ENCODE measurements at places on chromosomes 4 and X.

GRCh38 chr4:164529058-164529457, 224.9 kb upstream of the SMIM31 start:
- no peak for DNase-seq

DNA sequence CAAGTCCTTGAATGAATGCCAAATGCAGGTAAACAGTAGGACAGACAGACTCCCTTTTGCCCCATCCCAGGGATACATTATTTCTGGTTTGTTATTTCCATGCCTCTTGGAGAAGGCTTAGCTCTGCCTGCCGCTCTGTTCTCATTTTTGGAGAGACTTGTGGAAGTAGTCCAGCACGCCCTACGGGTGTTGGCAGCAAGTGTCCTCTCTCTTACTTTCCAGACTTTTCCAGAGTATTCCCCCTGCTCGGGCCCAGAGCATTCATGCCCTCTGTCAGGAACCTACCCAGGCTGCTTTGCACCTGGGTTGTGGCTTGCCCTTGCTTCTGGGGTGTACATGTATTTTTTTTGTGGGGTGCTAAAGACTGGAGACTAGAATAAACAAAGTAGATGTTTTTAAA, 15.3 kb downstream of the SLC34A2 start:
- DNase-seq = no peak

GRCh38 chr4:135777361-135777760, 1575.8 kb upstream of the PABPC4L start:
- DNase-seq = no peak

DNA sequence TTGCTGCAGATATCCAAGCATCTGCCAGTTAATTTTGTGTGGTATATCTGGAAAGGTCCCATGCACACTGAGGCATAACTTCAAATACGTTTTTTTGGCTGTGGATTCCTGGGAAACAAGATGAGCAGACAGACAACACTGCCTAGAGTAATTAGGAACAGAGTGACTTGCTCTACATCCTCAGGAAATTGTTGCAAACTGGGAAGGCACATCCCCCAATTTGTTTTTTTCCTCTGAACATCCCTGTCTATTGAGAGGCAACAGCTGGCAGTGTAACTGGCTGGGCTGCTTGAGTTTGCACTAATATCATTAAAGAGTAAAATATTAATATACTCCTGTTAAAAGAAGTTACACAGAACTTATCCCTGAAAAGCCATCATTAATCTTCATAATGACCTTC, 207.7 kb upstream of the SLIT2 start:
- no peak for DNase-seq

GRCh38 chr4:22661443-22661842, 31.3 kb upstream of the GBA3 start:
- no peak for DNase-seq

DNA sequence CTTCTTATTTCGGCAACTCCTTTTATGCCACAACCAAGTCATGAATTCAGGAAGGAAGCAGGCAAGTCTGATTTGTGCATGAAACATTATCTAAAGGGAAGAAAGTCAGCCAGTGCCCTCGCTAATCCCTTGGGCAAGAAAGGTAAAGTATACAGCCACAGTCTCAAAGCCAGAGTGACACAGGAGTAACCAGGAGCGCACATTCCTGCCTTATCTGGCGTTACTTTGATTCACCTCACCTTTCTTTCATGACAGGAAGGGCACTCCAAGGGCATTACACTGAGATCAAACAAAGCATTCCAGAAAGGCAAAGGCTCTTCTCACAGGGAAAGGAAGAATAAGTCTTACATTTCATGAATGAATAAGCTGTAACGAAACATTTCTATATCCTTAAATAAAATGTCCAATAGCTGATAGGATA, 38.8 kb downstream of the FAT1 start:
- DNase-seq = no peak

DNA sequence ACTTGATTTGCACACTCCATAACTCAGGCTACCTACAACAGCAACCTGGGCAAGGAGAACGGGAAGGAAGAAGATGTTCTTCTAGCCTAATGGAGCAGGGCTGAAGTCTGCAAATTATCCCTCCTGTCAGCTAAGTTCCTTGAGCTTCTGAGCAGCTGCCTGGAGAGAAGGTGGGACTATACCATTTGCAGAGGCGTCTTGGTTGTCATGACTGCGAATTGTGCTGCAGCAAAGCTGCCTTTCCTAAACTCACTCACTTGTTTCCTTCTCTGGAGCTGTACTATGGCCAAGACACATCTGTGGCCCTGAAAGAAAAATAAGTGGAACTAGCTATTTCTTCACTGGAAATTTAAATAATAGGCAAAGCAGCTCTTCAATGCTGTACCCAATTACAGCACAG, 682.4 kb upstream of the GRIA3 start:
- DNase-seq = no peak

GRCh38 chr4:133143775-133144430, 5.2 kb upstream of the PCDH10 start:
- DNase-seq = no peak

- no peak for DNase-seq
Measured at GRCh38 chr4:83340692-83341343, 6.2 kb upstream of the HPSE start.

- no peak for DNase-seq
Measured at GRCh38 chrX:48711162-48711928, 14.8 kb downstream of the SUV39H1 start.

DNA sequence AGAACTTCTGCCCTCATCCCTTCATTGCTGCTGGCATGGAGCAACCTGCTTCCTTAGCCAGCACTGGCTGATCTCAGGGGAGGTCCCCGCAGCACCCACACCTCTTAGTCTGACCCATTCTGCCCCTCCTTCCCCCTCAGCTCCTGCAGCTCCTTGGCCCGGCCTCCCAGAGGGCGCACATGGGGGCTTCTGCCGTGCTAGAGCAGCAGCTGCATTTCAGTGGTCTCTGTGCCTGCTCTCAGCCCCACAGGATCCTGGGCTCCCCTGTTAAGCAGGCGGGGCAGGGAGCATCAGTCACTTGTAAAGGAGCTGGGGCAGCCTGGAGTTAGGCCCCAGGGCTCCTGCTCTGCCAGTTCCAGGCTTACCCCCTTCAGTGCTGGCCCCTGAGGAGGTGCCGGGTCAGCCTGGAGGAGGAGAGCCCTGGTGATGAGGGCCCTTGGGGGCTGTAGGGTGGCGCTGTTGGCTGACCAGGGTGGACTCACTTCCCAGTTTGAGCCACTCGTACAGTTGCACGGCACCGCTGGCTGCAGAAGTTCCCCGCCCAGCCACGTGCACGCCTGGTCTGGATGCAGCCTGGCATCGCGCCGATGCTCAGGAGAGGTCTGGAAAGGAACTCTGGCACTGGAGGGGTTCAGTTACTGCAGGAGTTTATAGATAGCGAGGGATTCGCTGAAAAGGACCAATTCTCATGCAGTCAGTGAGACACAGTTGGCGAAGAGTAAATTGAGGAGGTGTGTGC, 85.1 kb upstream of the PSAPL1 start:
- no peak for DNase-seq

DNA sequence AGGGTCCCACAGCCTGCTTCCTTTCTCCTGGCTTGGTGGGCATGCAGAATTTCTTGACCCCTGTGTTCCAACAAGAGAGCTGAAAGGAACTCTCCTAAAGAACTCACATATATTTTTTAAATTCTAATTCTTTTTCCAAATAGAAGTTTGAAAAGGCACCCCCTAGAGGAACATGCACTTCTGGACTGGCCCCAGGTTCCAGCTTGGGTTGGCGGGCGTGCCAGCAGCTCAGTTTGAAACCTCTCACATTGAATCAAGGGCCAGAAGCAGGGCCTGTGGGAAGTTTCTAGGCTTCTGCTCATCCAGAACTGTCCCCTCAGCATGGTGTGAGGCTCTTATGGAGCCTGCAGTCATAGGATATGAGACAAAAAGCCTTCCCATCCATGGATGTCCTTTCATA, 132.6 kb downstream of the ATG4A start:
- DNase-seq = no peak

GRCh38 chrX:26848511-26848910, 614.6 kb downstream of the PPP4R3C start:
- DNase-seq = no peak

DNA sequence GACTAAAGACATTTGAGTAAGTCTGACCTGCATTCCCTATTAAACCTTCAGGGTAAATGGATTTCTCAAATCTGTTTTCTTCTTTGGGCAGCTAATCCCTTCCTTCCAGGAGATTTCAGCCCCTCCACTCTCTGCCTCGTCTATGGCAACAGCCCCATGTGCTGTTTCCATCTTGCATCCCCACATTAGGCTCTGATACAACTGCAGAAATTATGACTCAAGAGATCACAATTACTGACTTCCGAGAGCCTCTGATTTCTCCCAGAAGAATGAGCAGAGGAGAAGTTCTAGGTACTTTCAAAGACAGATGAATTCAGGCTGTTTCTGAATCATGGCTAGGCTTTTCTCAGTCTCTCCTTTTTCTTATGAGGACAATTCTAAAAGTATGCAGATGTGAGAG, 38.7 kb downstream of the RAI2 start:
- DNase-seq = no peak

DNA sequence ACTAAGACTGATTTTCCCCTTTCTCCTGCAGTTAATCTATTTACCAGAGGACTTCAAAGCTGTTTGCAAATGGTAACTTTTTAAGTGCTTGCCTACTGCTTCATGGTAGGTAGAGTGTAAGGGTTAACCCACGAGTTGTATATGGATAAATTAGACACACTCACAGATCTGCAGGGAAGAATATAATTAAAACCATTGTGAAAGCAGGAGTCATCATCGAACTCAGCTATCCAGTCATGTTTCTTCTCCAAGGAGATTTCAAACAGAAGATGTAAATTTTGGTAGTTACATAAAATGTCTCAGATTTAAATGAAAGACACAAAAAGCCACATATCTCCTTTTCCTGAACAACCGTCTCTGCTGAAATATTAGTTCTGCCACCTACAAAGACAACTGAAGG, 549 bp upstream of the XG start:
- DNase-seq = no peak

GRCh38 chrX:10607233-10607632, 13.2 kb downstream of the MID1 start:
- no peak for DNase-seq

- DNase-seq = no peak
Measured at GRCh38 chrX:12141511-12141910, 3.2 kb downstream of the FRMPD4 start.

- no peak for DNase-seq
Measured at GRCh38 chr4:114599903-114600552, 1.4 kb downstream of the UGT8 start.

DNA sequence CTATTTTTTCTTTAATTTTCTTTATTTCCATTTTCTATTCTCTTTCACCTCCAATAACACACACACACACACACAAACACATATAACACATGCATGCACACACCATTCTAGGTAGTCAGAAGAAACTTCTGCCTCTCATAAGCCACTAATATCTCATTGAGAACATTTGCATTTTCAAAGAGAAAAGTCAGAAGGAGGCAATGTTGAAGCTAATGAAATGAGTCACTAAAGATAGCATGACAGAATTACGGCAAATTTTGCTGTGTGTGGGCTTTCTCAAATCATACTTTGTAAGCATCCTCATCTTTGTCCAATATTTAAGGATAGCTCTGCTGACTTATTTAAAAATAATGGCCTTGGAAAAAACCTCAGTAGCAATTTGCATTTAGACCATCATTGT, 291.3 kb downstream of the GUCY2F start:
- no peak for DNase-seq

GRCh38 chrX:3509934-3510333, 163.5 kb upstream of the MXRA5 start:
- DNase-seq = no peak

Data from hematopoietic multipotent progenitor cell treated with erythropoietin and hydrocortisone succinate and interleukin-3 and kit ligand, for 17 days (in vitro differentiated cells).